Urinary bladder (tissue), 4 donors: ENCODE measurements at places on chromosomes 3 and 15. TPM values are rescaled to one million over a fixed set of nuclear protein-coding genes. Genes with fewer than 3 reads are reported as not detected.
A peak's percentile ranks its signal among the peaks of the same experiment; 100 is the strongest.

DNA sequence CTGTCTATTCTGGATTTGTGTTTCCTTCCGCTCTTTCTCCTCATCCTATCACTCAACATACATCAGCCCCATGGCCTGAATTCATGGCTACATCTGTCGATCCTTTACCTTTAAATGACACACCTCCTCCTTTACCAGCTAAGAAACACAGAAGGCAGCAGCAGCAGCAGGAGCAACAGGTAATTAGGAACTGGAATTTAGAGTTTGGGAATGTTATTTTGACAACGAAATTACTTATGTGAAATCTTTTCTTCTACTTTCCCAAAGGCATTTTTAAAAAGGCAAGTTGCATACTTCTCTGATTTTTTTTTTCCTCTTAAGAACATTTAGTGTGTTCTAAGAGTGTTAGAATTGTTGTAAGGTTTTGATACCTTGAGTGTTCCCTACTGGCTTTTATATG lies 29.1 kb upstream of the ABHD10 start:
- no peak for DNase-seq

GRCh38 chr15:31088672-31089367 lies 12.7 kb downstream of the TRPM1 start:
- DNase-seq = no peak

GRCh38 chr3:55524565-55525244 lies 37.6 kb upstream of the WNT5A start:
- no peak for DNase-seq

DNA sequence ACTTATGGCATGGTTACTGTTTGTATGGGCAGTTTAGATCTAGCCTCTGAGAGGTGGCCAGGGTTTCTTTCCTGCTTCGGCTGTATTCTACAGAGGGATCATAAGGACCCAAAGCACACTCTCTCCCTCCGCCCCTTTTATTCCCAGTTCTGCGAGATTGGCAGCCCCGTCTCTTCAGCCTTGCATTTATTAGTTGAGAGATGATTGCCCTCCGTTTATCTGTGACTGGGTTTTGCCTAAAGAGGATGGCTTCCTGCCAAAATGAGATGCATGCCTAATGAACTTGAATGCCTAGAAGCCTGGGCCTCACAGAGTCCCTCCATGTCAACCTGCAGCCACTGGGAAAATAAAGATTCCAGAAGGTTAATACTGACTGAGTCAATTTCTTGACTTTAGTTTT lies 97.1 kb upstream of the CHL1 start:
- no peak for DNase-seq

HESX1 gene
- total RNA-seq = 2.3 TPM

- no peak for DNase-seq
Measured at GRCh38 chr3:145780301-145780700, 380.7 kb downstream of the PLOD2 start.

GRCh38 chr3:88031642-88032077 lies 27.1 kb downstream of the CGGBP1 start:
- no peak for DNase-seq

DNA sequence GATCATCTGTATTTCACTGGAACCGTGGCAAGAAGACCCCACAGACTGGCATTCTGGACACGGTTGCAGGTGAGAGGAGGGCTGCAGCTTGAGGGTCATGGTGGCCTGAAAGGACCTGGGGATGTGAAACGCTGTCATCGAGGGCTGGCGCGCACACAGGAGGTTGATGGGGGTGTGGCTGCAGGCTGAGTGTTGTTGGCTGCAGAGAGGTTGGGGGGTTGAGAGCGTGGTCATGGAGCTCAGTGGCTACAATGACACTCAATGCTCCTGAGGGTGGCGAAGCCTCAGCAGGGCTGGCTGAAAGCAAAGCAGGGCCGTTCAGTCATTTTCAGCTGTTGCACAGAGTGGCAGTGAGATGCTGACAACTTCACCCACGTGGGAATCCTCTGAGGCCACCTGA lies 21.0 kb downstream of the CPN2 start:
- no peak for DNase-seq

DNA sequence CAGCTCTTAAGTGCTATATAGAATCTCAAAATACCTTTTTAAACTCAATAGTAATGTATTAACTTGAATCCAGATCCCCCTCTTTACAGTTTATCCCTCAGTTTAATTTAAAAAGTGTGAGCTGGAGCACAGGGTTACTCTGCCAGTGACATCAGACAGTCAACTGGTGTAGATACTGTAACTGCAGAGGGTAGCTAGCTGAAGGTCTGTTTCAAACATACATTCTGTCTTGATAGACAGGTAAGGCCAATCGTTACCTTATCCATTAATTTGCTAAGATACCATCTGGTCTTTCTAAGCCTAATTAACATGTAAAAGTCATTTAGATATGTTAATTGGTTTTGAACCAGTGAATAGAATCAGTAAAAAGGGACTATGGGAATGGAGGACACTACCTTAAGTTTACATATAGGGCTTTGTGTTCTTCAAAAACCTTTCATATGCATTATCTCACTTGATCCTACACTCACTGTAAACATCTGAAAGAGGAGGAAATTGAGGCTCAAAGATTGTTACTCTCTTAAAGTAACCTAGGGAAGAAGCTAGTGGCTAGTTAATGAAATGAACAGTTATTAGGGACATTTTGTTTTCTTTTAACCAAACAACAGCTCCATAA lies 59.5 kb upstream of the TSPAN3 start:
- no peak for DNase-seq

- DNase-seq = no peak
Measured at GRCh38 chr15:70133296-70133695, 35.6 kb upstream of the TLE3 start.

TICRR gene
- total RNA-seq = 2.9 TPM

LDHAL6B gene
- total RNA-seq = not detected

GABRA5 gene
- 0.85 TPM for total RNA-seq

- peak; percentile 17 for DNase-seq
Measured at GRCh38 chr3:66076861-66077470, 38.2 kb upstream of the MAGI1 start.

DNA sequence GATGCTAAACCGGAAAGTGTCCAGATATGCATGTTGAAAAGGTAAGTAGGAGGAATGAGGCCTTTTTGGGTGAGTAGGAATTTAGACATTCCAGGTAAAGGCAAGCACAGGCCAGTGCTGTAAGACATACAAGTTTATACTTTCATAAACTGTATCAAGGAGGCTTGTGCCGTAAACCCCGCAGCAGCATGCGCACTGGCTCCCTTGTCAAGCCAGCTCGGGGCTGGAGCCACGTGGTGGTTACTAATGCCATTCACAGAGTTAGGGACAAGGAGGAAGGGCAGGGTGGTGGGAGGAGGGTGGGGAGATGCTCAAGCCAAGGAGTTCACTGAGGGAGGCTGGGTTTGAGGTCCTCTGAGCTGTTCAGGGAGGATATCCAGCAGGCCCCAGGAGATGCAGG lies 35.8 kb downstream of the PLD1 start:
- no peak for DNase-seq

PAK6 gene
- 2.0 TPM for total RNA-seq
